ENCODE measurements at places on chromosomes 3 and 15. TPM values are rescaled to one million over a fixed set of nuclear protein-coding genes. Genes with fewer than 3 reads are reported as not detected.

CGNL1 gene
- not detected for total RNA-seq

ERICH6 gene
- total RNA-seq = not detected

SAMD7 gene
- not detected for total RNA-seq

COL6A5 gene
- total RNA-seq = not detected

DIPK2A gene
- total RNA-seq = 18.3 TPM

TAGLN3 gene
- total RNA-seq = 0.33 TPM

ITIH3 gene
- not detected for total RNA-seq

HRH1 gene
- 0.52 TPM for total RNA-seq

SEMA3B gene
- 0.45 TPM for total RNA-seq
